ENCODE measurements at places on chromosomes 4 and X.

- DNase-seq, result no peak
These were observed 42.3 kb downstream of the NXT2 start for GRCh38 chrX:109578916-109579315.

- no peak for DNase-seq
These were observed 270.5 kb upstream of the ARSJ start for GRCh38 chr4:114249976-114250375.

GRCh38 chr4:85725721-85726170, 250.8 kb downstream of the ARHGAP24 start:
- no peak for DNase-seq

DNA sequence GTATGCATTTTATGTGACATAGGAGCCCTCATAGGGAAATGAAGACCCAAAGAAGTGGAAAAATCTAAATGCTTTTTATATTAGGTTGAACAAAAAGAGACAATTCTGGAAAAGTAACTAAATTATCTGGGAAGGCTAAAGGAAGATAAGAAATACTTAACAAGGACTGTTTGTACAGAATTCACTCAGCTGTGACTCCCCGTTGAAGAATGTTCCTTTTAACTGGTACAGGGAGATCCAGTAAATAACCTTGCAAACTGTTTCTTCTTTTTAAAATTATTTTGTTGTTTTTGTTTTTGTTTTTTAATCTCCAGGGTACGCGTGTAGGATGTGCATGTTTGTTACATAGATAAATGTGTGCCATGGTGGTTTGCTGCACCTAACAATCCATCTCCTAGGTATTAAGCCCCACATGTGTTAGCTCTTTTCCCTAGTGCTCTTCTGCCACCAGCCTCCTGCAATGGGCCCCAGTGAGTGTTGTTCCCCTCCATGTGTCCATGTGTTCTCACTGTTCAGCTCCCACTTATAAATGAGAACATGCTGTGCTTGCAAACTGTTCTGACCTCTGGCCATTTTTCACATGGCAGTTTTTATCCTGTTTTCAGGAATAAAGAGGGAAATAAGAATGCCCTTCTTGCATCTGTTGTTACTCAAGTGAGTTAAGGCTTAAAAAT, 81.7 kb downstream of the PWWP3B start:
- DNase-seq, result no peak

- DNase-seq, result no peak
These were observed 1261.8 kb downstream of the ADGRL3 start for GRCh38 chr4:62461961-62462360.

- DNase-seq, result no peak
These were observed 62.2 kb upstream of the GPR78 start for GRCh38 chr4:8517946-8518345.

- DNase-seq, result no peak
These were observed 31.2 kb downstream of the ZNF827 start for GRCh38 chr4:145907390-145907789.

DNA sequence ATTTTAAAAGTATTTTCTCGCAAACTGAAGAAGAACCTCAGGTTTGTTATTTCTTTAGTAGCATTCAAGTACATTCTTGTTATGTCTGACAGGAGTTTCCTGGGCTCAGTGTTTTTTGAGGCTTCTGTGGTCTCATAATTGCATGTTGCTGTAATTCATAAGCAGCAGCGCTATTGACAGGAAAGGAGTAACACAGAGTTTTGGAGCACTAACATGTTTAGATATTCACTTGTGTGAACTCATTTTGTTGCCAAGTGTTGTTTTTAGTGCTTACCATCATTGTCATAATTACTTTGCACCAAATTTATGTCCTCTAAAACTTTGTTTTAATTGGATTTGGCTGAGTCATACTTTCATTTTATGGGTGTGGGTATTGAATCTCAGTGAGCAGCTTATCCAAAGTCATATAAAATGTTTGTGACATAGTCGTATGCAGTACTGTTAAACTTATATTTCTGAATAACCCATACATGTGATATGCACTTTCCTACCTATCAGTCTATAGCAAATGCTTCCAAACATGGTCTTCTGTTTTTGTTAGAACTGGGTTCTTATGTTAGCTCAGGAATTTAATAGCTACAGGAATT, 358.7 kb upstream of the CTSO start:
- no peak for DNase-seq

Data from activated CD4-positive, alpha-beta T cell treated with anti-CD3 and anti-CD28 coated beads for 4 hours (primary cell).